ENCODE measurements at places on chromosomes 11 and 22.
A peak's percentile ranks its signal among the peaks of the same experiment; 100 is the strongest.

DNA sequence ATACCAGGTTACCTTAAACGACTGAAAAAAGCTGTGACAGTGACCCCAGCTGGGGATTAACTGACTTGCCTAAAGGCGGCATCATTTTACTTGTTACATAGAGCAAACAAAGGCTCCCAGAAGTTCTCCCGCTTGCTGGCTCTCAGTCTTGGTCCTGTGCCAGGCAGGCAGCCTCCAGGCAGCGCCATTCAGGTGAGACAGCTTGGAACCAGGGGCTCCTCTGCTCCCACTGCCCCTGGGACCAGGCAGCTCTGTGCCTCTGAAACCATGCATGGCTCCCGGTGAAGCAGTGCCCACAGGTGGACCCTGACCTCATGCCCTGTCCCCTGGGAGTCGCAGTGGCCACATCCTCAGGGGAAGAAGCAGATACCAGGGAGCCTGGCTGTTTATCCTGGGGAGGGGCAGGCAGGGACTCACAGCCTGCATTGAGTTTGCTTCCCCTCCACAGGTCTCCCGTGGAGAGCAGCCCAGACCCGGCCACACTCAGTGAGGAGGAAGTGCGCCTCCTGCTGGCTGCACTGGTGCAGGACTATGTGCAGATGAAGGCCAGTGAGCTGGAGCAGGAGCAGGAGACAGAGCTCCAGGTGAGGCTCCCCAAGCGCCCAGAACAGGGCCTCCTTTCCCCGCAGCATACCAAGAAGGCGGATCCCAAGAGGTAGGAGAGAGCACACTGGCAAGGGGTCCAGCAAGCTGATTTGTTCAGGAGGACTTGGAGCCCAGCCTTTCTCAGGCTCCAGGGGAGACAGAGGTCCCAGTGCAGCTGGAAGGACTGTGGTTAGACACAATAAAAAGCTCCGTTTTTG lies 15.6 kb upstream of the CYP2R1 start:
- DNase-seq: peak; percentile 29

DNA sequence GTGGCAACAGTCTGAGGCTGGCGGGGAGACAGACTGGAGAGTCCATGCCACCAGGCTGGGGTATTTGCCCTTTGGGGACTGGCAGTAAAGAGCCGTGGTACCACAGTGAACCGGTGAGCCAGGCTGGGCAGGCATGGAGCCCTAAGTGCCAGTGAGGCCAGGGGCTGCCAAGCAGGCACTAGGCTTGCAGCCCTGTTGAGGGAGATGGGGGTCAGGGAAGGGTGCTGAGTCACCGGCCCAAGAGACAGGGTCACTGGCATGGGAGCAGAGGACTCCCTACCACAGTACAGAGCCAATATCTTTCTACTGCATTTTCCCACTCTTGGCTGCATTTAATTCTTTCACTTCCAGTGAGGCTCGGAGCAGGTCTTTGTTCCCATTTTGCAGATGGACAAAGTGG lies 30.7 kb upstream of the TEF start:
- no peak for DNase-seq

GRCh38 chr11:35990170-35990569 lies 46.3 kb downstream of the LDLRAD3 start:
- no peak for DNase-seq

- no peak for DNase-seq
Observed at GRCh38 chr11:69499918-69500284, 18.4 kb downstream of the LINC01488 start.
